Stimulated activated CD4-positive, alpha-beta T cell treated with anti-CD3 and anti-CD28 coated beads, Interleukin-4, amount 100 ng/mL, for 24 hours (primary cell): ENCODE measurements at places on chromosomes 16 and 17.

GRCh38 chr17:28427371-28427770 is 21.4 kb upstream of the SLC46A1 start:
- DNase-seq = no peak

DNA sequence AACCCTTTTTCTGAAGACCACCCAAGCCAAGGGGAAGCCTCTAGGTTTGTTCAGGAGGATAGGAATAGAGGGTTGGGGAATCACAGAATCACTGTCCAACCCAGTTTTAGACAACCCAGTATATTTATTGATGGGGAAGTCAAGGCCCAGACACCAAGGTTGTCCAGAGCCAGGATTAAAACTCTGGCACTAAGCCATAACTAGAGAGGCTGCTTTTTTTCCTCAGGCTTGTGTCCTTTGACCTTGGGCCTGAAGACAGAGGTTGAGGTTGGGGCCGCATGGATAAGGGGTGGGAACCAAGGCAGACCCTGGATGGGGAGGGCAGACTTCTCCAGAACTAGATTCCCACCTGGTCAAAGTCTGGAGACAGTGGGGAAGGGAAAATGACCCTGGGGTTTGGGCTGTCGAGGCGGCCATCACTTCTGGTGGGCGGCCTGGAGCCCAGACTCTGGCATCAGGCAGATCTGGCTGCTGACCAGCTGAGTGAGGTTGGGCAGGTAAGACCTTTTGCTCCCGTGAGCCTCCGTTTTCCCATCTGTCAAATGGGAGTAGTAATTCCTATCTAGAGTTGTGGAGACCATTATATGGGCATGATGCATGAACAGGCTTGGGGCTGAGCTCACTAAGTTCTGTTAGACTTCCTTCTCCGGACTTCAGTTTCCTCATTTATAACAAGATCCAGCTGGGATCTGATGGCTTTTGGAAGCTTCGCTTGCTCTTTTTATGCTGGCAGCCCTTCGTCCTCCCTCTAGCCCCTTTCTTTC is 17.9 kb downstream of the IGFBP4 start:
- no peak for DNase-seq

DNA sequence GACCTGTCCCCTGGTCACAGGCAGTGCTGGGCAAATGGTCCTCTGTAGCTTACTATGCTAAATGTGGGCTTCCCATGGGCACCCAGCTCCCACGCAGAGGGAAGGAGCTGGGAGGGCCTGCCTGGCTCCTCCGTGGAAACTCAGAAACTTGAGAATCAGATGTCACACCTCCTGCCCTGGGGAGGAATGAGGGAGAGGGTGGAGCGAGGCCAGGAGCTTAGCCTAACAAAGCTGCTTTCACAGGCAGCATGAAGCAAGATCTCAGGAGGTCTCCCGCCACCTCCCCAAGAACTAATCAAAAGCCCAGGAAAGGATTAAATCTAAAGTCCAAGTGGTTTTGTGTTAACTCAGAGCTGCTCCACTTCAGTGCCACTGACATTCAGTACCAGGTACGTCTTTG is 33.6 kb upstream of the XYLT2 start:
- no peak for DNase-seq

GRCh38 chr16:7334801-7335560 is 2.3 kb downstream of the RBFOX1 start:
- DNase-seq = no peak

GRCh38 chr17:72419866-72420774 is 299.3 kb downstream of the SOX9 start:
- DNase-seq = no peak
